ENCODE measurements at places on chromosomes 3 and 15. TPM values are rescaled to one million over a fixed set of nuclear protein-coding genes. Genes with fewer than 3 reads are reported as not detected.

DNA sequence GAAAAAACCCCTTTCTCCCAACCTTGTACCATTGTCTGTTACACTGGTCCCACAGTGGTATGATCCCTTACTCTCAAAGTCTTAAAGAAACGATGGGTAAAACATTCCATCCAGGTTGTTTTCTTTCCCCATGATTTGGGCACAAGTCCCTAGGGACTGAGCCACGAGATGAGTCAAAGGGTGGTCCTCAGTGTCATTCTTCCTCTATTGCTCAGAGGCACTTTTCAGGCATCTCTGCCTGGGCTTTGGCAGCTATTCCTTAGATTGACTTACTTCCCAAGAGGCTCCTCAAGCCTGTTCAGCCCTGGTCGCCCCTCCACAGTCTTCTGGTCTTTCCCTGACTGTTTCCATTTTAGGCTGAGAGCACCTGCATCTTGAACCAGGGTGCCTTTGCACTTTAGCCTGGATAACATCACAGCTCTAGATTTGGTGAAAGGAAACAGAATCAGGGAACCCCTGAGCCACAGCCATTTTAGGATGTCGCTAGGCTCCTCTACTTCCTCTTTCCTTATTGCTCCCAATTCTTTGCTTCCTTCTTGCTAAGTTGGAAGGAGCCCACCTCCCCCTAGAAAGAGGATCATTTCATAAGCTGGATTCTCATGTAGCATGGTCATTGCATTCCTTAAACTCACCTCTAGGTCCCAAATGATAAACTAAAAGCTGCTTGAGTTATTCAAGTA, 131.0 kb upstream of the TPRG1 start:
- peaks cover 51% of the 10 kb centered on the region for H3K4me1 ChIP-seq
- peaks cover 24% of the 10 kb centered on the region for H3K36me3 ChIP-seq
- H3K4me3 ChIP-seq: no peak overlapping the region
- no peaks in the 10 kb centered on the region for H3K27me3 ChIP-seq

DNA sequence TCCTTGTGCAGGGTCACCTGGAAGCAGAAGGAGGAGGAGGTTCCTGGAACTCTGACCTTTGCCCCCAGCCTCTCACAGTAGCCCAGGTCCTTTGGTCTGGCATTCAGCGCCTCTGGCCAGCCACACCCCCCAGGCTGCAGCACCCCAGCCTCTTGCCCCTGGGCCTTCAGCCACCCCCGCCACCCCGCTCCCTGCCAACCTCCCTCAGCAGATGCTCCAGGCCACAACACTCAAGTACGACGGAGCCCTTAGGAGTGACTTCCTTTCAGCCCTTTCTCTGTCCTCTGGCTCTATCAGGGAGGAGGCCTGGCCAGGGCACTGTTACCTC, 45.2 kb downstream of the GRIP2 start:
- no peaks in the 10 kb centered on the region for H3K4me1 ChIP-seq
- no peaks in the 10 kb centered on the region for H3K36me3 ChIP-seq
- no peak overlapping the region for H3K27ac ChIP-seq
- no peak overlapping the region for H3K4me3 ChIP-seq
- DNase-seq: no peak

DNA sequence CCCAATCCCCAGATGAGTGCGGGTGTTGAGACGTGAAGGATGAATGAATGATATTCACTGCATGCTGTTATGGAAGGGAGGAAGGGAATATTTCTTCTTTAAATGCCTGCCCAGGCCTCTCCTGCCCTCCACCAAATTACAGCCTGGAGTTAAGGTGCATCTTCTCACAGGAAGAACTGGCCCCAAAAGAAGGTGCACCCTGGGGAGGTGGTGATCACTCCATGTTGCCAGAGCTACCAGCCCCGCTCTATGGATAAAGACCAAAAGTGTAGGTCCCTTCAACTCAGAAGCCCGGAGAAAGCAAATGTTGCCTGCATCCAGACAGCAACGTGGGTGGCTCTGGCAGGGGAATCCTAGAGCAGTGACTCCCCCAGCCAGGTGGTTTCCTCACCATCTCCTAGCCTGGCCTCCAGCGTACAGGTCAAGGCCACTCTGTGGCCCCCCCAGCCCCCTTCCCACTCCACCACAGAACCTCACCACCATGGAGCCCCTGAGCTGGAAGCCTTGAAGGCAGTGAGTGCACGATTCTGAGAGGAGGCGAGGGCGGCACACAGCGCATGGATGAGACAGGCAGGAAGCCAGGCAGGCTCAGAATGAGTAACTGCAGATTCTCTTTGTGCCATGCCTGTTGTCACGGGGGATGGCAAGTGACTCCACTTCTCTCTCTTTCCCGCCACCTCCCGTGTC, 3.5 kb upstream of the VIPR1 start:
- peaks cover 42% of the 10 kb centered on the region for H3K27me3 ChIP-seq
- no peak overlapping the region for H3K27ac ChIP-seq
- no peak overlapping the region for H3K4me3 ChIP-seq
- no peaks in the 10 kb centered on the region for H3K36me3 ChIP-seq
- DNase-seq: no peak

DNA sequence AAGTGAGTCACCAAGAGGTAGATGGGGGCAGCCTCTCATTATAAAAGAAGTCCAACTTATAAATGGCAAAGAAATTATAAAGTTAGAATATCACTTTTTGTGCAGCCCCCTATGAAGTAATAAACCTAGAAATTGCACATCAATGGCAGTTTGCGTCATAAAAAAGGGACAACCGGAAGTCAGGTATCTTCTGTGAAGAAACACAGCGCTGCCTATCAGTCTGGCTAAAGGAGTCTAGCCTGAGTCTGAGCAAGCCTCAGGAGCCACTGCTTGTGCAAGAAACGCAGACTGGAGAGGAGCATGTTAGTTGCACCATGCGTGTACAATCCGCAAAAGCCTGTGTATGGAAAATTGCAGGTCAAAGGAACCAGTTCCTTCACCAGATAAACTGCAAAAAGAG, 178.4 kb downstream of the ARRDC4 start:
- no peak for DNase-seq
- H3K4me3 ChIP-seq: no peak overlapping the region
- H3K27ac ChIP-seq: no peak overlapping the region
- peaks cover 2% of the 10 kb centered on the region for H3K27me3 ChIP-seq
- H3K4me1 ChIP-seq: peaks cover 11% of the 10 kb centered on the region

- H3K27ac ChIP-seq: no peak overlapping the region
- H3K4me1 ChIP-seq: peaks cover 11% of the 10 kb centered on the region
- DNase-seq: no peak
Observed at GRCh38 chr3:45776611-45777010, 19.7 kb downstream of the SLC6A20 start.

GRCh38 chr3:21839592-21839991, 88.6 kb upstream of the ZNF385D start:
- no peaks in the 10 kb centered on the region for H3K4me1 ChIP-seq
- H3K36me3 ChIP-seq: no peaks in the 10 kb centered on the region
- H3K4me3 ChIP-seq: no peak overlapping the region
- no peak for DNase-seq

- H3K27ac ChIP-seq: no peak overlapping the region
- no peaks in the 10 kb centered on the region for H3K36me3 ChIP-seq
- H3K4me3 ChIP-seq: no peak overlapping the region
Observed at GRCh38 chr3:120286465-120286864, 1.4 kb upstream of the GPR156 start.

DNA sequence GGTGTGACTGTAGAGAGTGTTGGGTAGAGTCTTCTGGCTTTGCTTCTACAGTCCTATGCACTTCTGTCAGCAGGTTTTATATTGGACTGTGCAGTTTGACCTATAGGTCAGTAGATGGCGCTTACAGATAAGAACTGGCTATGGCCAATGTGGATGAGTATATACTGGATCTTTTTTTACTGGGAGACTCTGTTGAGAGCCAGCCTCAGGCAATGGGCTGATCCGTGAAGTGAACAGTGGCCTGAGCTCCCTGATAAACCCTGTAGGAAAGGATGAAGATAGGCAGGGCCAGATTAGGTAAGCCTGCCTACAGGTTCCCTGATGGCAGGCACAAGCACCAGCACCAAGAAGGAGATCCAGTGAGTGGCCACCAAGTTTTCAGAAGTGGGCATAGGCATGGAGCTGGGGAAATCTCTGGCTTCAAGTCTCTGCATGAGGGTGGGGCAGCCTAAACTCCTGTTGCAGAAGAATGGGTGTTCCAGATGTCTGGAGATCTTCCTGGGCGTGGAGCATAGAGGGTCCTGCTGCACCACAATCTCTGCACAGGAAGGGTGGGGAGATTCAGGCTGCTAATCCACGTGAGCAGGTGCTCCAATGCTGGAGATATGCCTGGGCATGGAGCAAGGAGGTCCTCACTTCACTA, 326.0 kb upstream of the SGO1 start:
- no peak overlapping the region for H3K27ac ChIP-seq
- no peaks in the 10 kb centered on the region for H3K27me3 ChIP-seq
- no peaks in the 10 kb centered on the region for H3K4me1 ChIP-seq
- no peak overlapping the region for H3K4me3 ChIP-seq
- H3K36me3 ChIP-seq: no peaks in the 10 kb centered on the region

DNA sequence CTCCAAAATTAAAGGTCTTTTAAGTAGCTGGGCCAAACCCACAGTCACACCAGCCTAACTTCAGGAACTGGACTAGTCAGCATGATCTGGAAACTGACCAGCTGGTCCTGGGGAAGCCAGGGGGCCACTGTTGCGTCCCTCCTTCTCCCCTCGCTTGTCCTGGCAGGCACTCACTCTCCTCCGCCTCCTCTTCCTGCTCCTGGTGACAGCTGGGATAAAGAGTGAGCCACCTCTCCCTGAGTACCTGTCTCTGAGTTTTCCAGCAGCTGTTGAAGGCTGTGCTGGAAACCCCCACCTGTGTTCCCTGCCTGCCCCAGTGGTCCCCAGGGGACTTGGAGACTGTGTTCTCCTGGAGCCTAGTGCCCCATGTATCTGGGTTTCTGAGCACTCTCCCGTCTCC, 56.0 kb downstream of the FGD5 start:
- DNase-seq: no peak
- H3K27me3 ChIP-seq: peaks cover 16% of the 10 kb centered on the region
- H3K27ac ChIP-seq: no peak overlapping the region
- no peak overlapping the region for H3K4me3 ChIP-seq

DNA sequence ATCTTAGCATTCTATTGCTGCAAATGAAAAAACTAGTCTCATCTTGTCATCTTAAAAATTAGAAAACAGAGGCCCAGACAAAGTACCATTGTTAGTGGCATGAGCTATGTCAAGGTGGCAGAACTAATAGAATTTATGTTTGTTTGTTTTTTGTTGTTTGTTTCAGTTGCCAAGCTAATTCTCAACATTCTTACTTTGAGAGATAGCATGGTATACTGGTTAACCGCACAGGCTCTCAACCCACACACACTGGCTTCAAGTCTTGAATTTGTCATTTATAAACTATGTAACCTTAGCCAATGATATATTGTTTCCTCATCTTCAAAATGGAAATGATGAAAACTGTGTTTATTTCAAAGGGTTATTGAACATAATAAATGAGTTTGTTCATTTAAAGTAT, 367.6 kb upstream of the PLSCR5 start:
- no peak overlapping the region for H3K27ac ChIP-seq
- H3K36me3 ChIP-seq: no peaks in the 10 kb centered on the region
- no peak overlapping the region for H3K4me3 ChIP-seq

DNA sequence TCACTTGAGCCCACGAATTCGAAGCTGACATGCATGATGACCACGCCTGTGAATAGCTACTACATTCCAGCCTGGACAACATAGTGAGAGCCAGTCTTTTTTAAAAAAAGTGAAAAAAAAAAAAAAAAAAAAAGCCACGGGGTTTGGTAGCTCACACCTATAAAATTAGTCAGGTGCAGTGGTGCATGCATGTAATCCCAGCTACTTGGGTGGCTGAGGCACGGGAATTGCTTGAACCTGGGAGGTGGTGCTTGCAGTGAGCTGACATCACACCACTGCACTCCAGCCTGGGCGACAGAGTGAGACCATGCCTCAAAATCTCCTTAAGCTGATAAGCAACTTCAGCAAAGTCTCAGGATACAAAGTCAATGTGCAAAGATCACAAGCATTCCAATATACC, 44.4 kb downstream of the CSNK1G1 start:
- H3K4me3 ChIP-seq: no peak overlapping the region
- no peak for DNase-seq
- peaks cover 15% of the 10 kb centered on the region for H3K36me3 ChIP-seq
- H3K27me3 ChIP-seq: no peaks in the 10 kb centered on the region
- H3K27ac ChIP-seq: no peak overlapping the region

DNA sequence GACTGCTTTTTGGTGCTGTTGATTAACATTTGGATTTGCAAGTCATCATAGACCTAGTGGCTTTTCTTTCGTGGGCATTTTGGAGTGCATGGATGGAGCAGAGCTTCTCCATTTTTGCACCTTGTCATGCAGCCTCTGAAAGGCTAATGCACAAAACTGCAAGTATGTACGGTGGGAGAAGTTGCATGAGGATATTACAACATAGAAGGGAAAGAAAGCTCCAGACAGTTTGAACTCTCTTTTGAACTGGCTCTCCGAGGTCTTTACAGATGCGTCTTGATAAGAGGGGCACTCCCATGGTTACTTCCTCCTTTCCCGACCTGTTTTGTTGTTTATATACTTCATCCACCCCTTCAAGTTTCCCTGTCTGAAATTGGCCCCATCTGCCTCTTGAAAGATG, 147.1 kb upstream of the GBE1 start:
- no peak overlapping the region for H3K27ac ChIP-seq
- no peaks in the 10 kb centered on the region for H3K36me3 ChIP-seq
- no peak overlapping the region for H3K4me3 ChIP-seq
- no peaks in the 10 kb centered on the region for H3K27me3 ChIP-seq
- no peaks in the 10 kb centered on the region for H3K4me1 ChIP-seq

GRCh38 chr15:101017093-101017754, 98.1 kb downstream of the LRRK1 start:
- H3K4me1 ChIP-seq: no peaks in the 10 kb centered on the region
- DNase-seq: peak; percentile 1
- no peak overlapping the region for H3K27ac ChIP-seq
- H3K27me3 ChIP-seq: no peaks in the 10 kb centered on the region

DNA sequence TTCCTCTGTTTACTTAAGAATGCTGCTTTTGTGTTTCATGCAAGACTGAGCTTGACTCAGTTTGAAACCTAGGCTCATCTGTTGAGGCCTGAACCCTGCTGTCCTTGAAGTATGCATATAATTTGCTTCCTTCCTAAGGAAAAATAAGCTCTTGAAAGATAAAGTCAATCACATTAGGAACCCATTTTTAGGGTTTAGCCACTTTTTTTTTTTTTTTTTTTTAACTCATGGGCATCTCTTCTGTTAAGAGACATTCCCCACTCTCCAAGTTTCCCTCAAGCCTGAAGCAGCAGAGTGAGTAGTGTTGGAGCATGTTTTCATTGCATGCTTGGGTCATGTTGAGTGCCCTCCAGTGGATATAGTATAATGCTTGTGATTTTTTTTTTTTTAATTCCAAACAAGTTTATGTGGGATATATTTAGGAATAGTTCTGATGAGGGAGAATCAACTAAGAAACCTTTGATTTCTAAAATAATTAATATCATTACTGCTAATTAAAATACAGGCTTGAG, 3.6 kb downstream of the CTNNB1 start:
- peaks cover 2% of the 10 kb centered on the region for H3K27me3 ChIP-seq
- no peak overlapping the region for H3K27ac ChIP-seq
- H3K4me1 ChIP-seq: peaks cover 58% of the 10 kb centered on the region
- peak overlapping the region; percentile 99 for H3K4me3 ChIP-seq

MESP2 gene
- 0.41 TPM for total RNA-seq

ARHGEF26 gene
- total RNA-seq: 0.18 TPM

PPM1L gene
- total RNA-seq: 2.6 TPM

Measured in activated T-helper 2 cell treated with anti-CD3 and anti-CD28 coated beads, Interferon-gamma antibody, Interleukin-2, Interleukin-4, amounts not matched to agents 10 μg/mL and 5 μg/mL and 100 μg/mL, durations not matched to agents 14 hours and 24 hours and 36 hours (primary cell).